ENCODE measurements at places on chromosomes 7 and 10.

GRCh38 chr7:158588085-158588877 is 658 bp upstream of the PTPRN2 start:
- peak; percentile 55 for DNase-seq

DNA sequence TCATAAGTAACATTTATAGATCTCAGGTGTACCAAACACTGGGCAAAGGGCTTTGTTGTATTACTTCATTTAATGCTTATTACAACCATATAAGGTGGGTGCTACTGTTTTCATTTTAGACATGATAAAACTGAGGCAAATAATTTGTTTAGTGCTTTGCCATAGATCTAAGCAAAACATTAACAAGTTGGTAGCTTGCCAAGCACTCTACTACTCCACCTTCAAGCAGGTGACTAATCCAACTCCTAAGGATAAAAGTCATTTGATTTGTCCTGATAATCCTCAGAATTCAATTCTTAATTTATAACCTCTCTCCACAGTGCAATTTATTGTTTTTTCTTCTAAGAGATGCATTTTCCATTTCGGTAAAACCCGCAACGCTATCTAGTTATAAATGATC is 646.4 kb downstream of the GRM8 start:
- DNase-seq = no peak

GRCh38 chr7:156493942-156494341 is 146.6 kb upstream of the RNF32 start:
- peak; percentile 29 for DNase-seq

GRCh38 chr7:106165337-106165736 is 53.2 kb upstream of the SYPL1 start:
- no peak for DNase-seq

DNA sequence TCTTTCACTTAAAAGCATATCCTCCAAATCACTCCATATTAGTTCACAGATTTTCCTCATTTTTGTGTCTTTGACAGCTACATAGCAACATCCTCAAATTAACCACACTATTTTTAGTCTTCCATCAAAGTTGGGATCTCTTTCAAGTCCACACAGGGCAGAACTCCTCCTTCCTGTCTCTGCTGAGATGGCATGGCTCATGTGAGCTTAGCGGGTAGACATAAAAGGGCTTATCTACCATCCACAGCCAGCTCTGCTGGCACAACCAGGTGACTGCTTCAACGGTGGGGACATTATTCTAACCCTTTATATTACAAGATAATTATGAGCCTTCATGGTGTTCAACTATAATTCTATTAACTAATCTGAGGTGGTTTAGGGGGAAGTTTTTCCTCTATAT is 35.5 kb downstream of the ICA1 start:
- DNase-seq = no peak

- no peak for DNase-seq
These were observed 78.7 kb downstream of the CXCL12 start for GRCh38 chr10:44306147-44306710.

- no peak for DNase-seq
These were observed 625 bp downstream of the RP9 start for GRCh38 chr7:33108554-33109004.

DNA sequence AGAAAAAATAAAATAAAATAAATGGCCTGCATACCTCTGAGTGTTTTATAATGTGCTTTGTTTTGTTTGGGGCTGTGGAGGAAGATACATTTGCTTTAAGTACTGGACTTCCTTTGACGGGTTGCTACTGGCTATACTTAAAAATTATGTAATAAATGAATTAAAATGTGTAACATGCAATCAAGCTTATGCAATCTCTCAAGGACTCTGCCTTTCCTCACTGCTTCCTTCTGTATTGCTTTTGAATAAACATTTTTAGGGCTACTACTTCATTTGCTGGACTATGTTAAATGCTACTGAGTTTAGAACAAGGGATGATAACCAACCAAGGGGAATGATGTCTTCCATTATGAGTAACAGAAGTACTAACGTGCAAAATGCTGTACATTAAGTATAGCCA is 91.6 kb downstream of the ETV1 start:
- DNase-seq = no peak

GRCh38 chr10:114724716-114725106 is 66.6 kb upstream of the ABLIM1 start:
- DNase-seq = no peak

DNA sequence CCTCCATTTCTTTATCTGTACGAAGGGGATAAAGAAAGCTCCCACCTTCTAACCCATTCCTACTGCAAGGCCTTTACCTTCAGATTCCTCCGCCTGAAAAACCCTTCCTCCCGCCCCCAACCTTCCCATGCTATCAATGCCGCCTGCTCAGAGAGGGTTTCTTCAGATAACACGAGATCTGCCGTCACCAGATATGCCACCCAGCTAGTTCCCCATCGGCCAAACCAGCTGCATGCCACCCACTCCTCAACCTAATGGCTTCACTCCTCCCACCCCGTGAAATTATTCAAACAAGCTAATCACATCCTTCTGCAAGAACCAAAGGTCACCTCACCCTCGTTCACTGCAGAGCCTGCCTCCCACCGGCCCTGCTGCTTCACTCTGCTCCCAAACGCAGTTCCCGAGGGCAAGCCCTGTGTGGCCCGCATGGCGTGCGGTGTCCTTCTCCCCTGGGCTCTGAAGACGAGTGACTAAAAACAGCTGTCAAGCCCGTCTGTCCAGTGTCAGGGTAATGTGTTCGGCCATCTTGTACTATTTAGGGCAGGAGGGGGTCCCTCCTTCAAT is 46.8 kb upstream of the TMEM213 start:
- peak; percentile 58 for DNase-seq

- DNase-seq = no peak
These were observed 563.0 kb downstream of the TCERG1L start for GRCh38 chr10:130748409-130749057.

DNA sequence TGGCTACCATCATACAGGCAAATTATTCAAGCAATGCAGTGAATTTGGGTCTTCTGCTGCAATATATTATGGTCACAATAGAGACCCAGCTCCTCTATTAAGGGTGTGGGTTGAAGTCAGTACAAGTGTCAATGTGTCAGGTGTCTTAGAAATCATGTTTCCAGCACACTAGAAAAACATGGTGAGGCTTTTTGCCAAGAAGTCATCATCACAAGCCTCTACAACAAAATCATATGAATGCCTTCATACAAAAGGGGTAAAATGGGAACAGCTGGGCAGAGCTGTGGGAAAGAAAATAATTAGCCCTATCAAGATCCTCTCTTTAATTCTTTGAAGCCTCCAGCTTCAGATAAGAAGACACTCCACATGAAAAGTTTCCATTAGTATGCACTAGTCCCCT is 37.2 kb downstream of the FAM13C start:
- DNase-seq = no peak

DNA sequence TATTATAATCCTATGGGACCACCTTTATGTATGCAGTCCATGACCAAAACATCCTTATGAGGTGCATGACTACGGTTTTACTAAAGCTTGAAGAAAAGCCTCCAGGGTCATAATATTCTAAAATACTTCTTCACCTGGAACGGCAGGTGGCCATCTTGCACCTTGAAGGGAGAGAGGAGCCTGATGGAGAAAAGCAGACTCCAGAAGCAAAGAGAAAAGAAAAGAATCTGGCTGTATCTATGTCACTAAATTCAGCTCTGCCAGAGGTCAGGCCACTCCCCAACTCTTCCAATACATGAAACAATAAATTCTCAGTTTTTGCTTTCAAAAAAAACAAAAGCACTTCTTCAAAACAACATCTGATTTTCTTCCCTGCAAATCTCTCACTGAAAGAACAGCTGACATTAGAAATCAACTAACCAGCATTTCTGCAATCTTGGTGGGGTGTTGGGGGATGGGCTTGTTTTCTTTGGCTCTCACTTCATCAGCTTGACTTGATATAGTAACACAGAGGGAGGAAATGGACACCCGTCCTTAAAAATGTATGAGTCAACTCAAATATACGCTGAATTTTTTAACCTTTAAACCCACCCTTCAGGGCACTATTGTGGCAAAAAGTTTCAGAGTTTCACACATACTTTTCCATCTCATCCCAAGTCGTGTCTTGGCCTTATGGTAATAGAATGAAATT is 21.7 kb downstream of the HIBADH start:
- no peak for DNase-seq

All from ecto neural progenitor cell (in vitro differentiated cells).